Fibroblast of skin of abdomen (primary cell): ENCODE measurements at places on chromosomes 12 and 14.

- DNase-seq = no peak
Measured at GRCh38 chr12:110680032-110680431, 8.9 kb downstream of the HVCN1 start.

GRCh38 chr12:116534311-116535121 lies 24.7 kb upstream of the MAP1LC3B2 start:
- peak; percentile 71 for DNase-seq

- no peak for DNase-seq
Measured at GRCh38 chr14:50335989-50336824, 24.1 kb downstream of the DMAC2L start.

DNA sequence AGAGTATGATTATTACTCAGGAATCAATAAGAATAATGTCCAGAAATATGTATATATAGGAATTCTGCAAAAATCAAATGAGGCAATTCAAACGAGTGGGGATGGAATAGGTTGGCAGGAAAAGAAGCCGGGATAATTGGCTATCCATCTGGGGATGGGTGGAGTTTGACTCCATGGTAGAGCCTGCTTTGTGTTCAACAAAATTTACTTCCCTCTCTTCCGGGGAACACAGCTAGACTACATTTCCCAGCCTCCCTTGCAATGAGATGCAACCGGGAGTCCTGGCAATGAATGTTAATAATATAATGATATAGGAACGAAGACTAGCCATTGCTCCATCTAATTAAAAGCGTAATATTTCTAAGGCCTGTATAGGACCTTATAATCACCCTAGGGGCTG lies 146.6 kb downstream of the EFCAB11 start:
- no peak for DNase-seq

DNA sequence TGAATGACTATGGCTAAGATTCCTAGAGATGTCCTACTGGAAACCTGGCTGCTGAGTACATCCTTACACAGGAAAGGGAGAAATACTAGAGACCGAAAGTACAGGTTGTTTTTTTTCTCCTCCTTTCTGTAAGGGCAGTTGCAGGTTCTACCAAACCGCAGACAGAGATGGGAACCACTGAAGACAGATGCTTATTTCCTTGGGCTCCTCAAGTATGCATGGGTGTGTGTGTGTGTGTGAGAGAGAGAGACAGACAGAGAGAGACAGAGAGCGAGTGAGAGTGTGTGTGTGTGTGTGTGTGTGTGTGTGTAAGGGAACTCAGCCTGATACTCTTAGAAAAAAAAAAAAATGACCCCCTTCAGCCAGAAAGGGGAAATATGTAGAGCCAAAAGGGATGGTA lies 42.5 kb downstream of the MAP4K5 start:
- DNase-seq = no peak

DNA sequence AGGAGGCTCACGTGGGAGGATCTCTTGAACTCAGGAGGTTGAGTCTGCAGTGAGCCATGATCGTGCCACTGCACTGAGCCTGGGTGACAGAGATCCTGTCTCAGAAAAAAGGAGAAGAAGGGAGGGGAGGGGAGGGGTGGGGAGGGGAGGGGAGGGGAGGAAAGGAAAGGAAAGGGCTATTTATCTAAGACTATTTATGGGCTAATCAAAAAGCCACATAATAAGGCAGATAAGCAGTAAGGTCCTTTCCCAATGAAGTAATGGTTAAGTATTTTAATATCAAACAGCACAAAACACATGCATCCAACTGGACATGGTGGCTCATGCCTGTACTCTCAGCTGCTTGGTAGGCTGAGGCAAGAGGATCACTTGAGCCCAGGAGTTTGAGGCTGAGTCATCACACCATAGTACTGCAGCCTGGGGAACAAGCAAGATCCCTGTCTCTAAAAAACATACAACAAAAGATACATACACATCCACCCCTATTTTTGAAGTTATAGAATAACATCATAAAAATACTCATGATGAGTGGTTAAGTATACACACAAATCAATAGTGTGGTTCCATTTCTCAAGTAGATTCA lies 9.7 kb downstream of the PAWR start:
- peak; percentile 62 for DNase-seq
